ENCODE measurements at places on chromosomes 7 and 10.
A peak's percentile ranks its signal among the peaks of the same experiment; 100 is the strongest.

GRCh38 chr10:21203473-21204107 lies 306.5 kb upstream of the NEBL start:
- no peak for DNase-seq

DNA sequence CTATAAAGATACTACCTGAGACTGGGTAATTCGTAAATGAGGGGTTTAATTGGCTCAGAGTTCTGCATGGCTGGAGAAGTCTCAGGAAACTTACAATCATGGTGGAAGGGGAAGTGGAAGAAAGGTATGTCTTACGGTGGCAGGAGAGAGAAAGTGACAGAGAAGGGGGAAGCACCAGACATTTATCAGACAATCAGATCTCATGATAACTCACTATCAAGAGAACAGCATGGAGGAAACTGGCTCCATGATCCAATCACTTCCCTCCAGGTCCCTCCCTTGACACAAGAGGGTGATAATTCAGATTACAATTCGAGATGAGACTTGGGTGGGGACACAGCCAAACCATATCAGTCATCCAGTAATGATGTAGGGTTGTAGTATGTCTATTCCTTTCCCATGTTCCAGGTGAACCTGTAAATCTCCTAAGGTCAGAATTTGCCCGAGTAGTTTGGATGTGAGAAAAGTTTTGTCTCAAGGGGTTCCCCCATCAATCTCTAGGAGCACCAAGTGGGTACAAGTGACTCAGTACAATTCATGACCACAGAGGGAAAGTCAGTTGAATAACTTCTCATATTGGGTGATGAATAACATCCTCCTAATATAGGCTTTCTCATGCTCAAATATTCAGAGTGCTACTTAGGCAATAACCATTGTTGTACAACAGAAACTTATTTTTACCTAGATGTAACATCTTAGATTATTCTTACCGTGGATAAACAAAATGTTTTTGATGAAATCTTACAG lies 39.7 kb upstream of the MTPN start:
- DNase-seq, result no peak

DNA sequence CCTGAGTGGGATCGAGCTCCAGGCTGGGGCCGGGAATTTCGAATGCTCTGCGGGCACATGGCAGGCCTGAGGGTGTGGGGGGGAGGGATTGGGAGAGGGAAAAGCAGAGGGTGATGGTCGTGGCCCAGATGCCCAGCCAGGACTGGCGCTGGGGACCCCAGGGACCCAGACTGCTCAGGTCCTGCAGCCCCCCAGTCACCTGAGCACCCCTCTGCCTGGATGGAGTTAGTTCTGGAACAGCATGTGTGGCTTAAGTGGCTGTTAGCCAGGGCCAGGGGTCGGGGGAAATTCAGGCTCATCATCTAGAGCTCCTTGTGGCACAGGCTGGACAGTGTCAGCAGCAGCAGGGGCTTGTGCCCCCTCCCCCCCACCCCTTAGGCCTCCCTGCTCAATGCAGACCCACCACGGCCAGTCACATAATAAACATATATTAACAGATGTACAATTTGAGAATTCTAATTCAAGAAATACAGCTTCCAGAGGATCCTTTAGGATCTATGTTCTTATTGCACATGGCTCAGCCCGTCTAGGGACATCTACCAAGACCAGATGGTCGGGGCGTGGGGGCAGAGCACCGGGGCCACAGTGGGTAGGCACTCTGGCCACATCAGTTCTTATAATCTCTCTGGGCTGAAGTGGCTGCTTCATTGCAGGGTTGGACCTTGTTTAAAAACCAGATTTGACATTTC lies 22.2 kb downstream of the DNAJB12 start:
- DNase-seq, result no peak

- no peak for DNase-seq
Observed at GRCh38 chr7:55552320-55553023, 19.8 kb downstream of the VOPP1 start.

DNA sequence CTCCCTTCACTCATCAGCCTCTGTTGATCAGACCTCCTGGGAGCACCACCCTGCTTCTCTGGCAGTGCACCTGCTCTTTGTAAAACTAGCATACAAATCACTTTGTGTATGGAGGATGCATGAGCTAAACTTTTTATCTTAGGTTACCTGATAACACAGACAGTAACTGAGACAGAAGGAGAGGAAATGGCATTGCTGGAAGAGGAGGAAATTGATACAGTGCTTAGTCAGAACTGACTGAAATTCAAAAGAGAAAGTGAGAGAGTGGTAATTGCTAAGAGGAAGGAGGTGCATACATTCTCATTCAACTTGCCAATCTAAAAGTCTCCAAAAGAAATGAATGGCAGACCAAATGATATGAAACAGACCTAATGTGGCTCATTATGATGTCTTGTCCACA lies 1120.7 kb downstream of the GATA3 start:
- no peak for DNase-seq

DNA sequence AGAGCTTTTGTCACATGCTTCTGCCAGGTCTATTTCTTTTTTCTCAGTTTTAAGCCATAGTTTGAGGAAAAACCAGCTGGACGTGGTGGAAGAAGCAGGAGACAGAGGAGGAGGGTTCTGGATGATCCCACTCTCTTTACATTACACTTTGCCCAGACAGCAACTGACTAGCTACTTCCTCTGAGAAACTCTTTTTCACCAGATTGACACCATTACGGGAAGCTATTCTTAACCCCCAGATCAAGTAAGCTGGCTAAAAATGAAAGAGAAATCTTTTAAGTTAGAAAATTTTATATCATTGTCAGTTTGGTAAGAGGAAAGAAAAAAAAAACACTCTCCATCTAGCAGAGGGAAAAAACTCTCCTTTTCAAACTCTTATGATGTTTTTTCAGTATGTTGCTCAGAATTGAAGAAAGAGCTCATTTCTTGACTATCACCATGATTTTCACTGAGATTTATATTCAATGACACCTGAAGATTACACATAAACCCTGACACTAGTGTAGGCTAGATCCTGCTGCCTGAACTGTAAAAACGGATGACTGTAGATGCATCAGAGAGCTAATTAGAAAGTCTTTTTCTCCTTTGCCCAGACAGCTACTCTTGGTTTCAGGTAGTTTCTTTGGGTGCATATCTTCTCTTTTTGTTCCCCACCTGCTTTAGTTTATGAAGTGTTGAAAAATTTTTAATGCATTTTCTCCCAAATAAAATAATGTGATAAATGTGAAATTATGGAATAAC lies 203.1 kb downstream of the TFEC start:
- no peak for DNase-seq

DNA sequence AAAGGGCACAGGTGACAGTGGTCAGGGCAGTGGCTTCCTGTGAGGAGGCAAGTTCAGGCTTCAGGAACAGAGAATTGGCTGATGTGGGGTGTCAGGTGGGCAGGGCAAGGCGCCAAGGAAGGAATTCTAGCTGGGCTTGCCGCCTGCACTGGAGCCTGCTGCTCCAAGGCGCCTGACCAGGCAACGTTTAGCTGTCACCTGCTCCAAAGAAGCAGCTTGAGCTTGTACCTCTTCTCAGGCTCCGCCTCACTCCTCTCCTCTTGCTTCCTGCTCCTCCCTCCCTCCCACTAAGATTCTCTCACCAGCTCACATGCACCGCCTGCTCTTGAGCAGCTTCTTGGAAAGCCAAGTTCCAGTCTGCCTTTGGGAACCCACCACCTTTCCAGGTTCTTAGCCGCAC lies 187.4 kb upstream of the GRB10 start:
- DNase-seq, result no peak

DNA sequence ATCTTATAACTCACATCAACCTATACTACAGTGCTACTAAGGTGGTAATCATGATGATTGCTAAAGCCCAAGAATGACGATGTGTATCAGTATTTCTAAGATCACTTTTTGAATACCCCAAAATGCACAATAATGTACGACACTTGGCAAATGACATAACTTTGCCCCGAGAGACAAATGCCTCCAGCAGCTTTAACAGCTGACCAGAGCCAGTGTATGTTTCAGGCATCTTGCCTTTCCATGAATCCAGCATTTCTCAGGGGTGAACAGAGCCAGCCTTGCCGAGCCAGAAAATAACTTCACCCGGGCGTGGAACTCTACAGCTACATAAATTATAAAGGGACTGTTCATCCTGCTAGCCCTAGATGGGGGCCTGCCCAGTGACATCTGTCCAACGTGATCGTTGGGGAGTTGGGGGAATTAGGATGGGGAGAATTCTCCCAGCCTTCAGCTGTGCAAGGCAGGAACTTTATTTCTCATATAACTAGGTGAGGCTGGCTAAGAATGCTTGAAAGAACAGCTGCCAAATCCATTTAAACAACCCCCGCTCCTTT lies 1.8 kb downstream of the IGFBP3 start:
- no peak for DNase-seq

- no peak for DNase-seq
Observed at GRCh38 chr7:17227766-17228490, 70.5 kb upstream of the AHR start.

- no peak for DNase-seq
Observed at GRCh38 chr10:66811211-66811610, 114.6 kb upstream of the LRRTM3 start.

- DNase-seq, result no peak
Observed at GRCh38 chr7:22173685-22174573, 183.0 kb downstream of the RAPGEF5 start.

GRCh38 chr10:45374350-45375052 lies 485 bp downstream of the ALOX5 start:
- no peak for DNase-seq

GRCh38 chr10:103203466-103203865 lies 10.4 kb upstream of the NT5C2 start:
- no peak for DNase-seq

- no peak for DNase-seq
Observed at GRCh38 chr7:70383066-70383782, 748.7 kb upstream of the GALNT17 start.

GRCh38 chr10:112969542-112969941 lies 19.5 kb downstream of the TCF7L2 start:
- no peak for DNase-seq

GRCh38 chr7:51123322-51124019 lies 193.1 kb downstream of the COBL start:
- DNase-seq, result peak; percentile 41

DNA sequence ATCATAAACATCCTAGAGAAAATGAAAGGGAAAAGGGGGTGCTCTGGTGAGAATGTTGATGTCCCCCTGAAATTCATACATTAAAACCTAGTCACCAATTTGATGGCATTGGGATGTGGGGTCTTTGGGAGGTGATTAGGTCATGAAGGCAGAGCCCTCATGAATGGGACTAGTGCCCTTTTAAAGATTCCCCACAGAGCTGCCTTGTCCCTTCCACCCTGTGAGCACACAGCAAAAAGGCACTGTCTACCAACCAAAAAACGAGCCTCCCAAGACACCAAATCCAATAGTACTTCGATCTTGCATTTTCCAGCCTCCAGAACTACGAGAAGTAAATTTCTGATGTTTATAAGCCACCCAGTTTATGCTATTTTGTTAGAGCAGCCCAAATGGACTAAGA lies 47.6 kb downstream of the OSBPL3 start:
- no peak for DNase-seq

DNA sequence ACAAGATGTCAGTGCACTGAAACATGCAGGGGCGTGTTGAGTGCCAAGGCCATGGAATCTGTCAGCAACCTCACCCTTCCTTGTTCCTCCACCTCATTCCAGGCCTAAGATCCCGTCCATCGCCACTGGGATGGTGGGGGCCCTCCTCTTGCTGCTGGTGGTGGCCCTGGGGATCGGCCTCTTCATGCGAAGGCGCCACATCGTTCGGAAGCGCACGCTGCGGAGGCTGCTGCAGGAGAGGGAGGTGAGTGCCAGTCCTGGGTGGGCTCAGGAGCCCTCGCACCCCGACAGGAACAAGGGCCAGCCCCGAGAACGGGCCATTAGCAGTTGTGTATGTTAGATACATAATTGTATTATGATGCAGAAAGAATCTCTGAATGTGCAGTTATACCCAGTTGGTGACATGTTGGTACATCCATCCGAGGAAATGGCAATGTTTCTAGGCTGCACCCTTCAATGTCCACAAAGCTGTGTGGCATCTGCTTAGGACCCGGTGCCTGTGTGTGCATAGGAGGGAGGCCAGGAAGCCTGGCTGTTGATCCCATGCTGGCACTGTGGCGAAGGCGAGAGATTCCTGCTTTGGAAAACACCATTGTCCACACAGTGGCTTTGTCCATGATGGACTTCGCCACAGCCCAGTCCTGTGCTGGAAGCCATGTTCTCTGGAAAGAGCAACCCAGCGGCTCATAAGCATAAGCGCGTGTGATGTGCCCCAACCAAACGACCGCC lies 154.2 kb downstream of the EGFR start:
- no peak for DNase-seq

DNA sequence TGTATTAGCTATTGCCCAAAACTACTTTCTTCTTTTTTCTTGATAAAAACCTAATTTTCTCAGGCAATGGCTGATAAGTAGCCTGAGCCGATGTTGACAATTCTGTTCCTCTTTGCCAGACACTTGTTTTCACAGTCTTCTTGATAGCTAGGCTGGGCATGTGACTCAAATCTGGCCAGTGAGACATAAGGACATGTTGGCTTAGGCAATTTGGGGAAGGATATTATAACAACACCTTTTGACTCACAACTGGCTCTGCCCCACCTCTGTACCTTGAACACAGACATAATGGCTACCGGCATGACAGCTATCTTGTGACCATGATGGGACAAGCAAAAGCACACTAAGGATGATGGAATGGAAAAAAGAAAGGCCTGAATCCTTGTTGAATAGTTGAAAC lies 72.9 kb upstream of the GPR22 start:
- no peak for DNase-seq

DNA sequence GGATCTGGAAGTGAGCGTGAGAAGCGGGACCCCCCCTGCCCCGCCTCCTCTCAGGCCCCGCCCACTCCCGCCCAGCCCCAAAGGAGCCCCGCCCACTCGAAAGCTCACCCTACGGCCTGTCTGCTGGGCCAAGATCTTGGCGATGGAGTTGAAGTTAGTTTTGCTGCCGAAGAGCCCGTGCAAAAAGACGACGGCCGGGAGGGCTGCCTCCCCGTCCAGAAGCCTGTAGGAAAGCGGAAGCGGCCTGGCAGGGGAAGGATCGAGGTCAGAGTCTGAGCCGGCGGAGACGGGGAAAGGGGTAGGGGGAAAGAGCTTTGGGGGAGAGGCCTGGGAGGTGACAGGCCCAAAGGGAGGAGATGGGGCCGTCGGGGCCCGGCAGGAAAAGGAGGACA lies 386 bp downstream of the ABHD11 start:
- peak; percentile 56 for DNase-seq

DNA sequence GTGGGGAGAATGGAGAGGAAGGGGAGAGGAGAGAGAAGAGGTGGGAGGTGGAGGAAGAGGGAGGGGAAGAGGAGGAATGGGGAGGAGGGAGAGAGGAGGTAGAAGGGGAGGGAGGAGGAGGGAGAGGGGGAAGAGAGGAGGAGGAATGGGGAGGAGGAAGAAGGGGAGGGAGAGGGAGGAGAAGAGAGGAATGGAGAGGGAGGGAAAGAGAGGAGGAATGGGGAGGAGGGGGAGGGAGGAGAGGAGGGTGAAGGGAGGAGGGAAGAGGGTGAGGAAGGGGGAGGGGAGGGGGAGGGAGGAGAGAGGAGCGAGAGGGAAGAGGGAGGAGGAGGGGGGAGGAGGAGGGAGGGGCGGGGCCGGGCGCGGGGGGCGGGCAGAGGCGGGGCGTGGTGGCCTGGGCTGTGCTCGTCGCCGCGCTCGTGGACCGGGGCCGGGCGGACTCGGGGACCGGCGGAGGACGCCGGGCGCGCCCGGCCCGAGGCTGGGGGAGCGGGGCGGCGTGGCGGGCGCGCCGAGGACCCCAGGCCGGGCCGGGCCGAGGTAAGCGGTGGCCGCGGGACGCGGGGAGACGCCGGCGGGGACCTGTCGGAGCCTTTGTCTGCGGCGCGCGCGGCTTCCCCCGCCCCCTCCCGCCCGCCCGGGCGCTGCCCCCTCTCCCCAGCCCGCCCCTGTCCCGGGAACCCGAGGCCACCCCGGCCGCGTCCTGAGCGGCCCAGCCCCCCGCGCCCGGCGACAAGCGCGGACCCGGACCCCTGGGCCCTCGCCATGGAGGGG lies at the start of gene SLC29A4:
SLC29A4 (plus strand) TSS at position 401 of the 774 bp plus-strand sequence. CDS start 4,874 bp downstream, outside the sequence.
- DNase-seq, result peak; percentile 20

Data from stimulated activated CD4-positive, alpha-beta T cell treated with anti-CD3 and anti-CD28 coated beads, Interleukin-15, amount 100 ng/mL, for 1 hour (primary cell).